Naive thymus-derived CD8-positive, alpha-beta T cell (primary cell): ENCODE measurements at places on chromosomes 2 and 18.

DNA sequence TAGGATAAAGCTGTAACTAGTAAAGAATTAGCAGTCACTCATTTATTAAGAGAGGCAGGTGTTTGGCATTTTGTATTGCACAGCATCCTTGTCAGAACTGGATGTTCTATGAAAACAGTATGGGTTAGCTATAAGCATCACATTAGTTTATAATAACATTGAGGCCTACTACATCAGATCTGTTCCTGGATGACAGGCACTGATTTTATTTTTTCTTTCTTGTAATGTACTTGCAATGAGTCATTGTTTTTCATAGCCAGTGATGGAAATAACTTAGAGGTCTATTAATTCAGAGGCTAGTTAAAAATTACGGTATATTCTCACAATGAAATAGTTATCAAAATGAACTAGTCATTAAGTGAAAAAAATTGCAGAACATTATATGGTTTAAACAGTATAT is 13.0 kb upstream of the RMDN2 start:
- H3K27me3 ChIP-seq: peaks cover 4% of the 10 kb centered on the region
- H3K36me3 ChIP-seq: no peaks in the 10 kb centered on the region
- no peak overlapping the region for H3K27ac ChIP-seq
- no peaks in the 10 kb centered on the region for H3K4me1 ChIP-seq
- H3K4me3 ChIP-seq: no peak overlapping the region
- DNase-seq: no peak

GRCh38 chr2:120656273-120656950 is 79.3 kb upstream of the GLI2 start:
- no peak overlapping the region for H3K4me3 ChIP-seq
- no peaks in the 10 kb centered on the region for H3K36me3 ChIP-seq
- no peaks in the 10 kb centered on the region for H3K4me1 ChIP-seq

- peak overlapping the region; percentile 83 for H3K4me3 ChIP-seq
- no peak for DNase-seq
These were observed 206.9 kb downstream of the ARL4C start for GRCh38 chr2:234289834-234290590.

- peaks cover 66% of the 10 kb centered on the region for H3K4me1 ChIP-seq
- DNase-seq: no peak
- no peaks in the 10 kb centered on the region for H3K36me3 ChIP-seq
- peak overlapping the region; percentile 90 for H3K27ac ChIP-seq
- no peaks in the 10 kb centered on the region for H3K27me3 ChIP-seq
- peak overlapping the region; percentile 84 for H3K4me3 ChIP-seq
These were observed 106.9 kb downstream of the HDAC4 start for GRCh38 chr2:239293775-239294430.

GRCh38 chr2:101121174-101121573 is 30.0 kb downstream of the TBC1D8 start:
- DNase-seq: no peak
- H3K4me1 ChIP-seq: peaks cover 13% of the 10 kb centered on the region
- no peak overlapping the region for H3K4me3 ChIP-seq

- no peak for DNase-seq
- peaks cover 30% of the 10 kb centered on the region for H3K36me3 ChIP-seq
- H3K4me3 ChIP-seq: no peak overlapping the region
- no peak overlapping the region for H3K27ac ChIP-seq
- no peaks in the 10 kb centered on the region for H3K27me3 ChIP-seq
These were observed 23.9 kb downstream of the NBEAL1 start for GRCh38 chr2:203038586-203038985.

GRCh38 chr2:96501886-96502810 is 3.0 kb downstream of the NEURL3 start:
- H3K27ac ChIP-seq: peak overlapping the region; percentile 28
- H3K4me3 ChIP-seq: no peak overlapping the region
- H3K36me3 ChIP-seq: no peaks in the 10 kb centered on the region
